ENCODE measurements at places on chromosomes 1 and 21.

DNA sequence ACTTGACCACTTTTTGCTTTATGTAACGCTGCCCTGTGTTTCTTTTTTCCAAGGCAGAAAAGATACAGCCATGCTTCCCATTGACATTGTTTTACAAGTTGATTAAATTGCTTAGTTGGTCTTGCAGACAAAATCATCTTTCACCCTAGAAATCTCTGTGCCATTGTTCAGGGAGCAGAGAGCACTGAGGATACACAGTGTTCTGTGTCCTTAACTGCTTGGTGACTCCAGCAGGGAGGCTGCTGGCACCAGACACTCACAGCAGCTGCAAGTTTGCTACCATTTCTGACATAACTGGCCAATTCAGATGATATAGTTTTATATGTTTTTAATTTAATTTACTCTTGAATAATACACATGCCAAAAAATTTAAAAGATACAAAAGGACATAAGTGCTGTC lies 118.7 kb downstream of the RGS2 start:
- no peak for DNase-seq

DNA sequence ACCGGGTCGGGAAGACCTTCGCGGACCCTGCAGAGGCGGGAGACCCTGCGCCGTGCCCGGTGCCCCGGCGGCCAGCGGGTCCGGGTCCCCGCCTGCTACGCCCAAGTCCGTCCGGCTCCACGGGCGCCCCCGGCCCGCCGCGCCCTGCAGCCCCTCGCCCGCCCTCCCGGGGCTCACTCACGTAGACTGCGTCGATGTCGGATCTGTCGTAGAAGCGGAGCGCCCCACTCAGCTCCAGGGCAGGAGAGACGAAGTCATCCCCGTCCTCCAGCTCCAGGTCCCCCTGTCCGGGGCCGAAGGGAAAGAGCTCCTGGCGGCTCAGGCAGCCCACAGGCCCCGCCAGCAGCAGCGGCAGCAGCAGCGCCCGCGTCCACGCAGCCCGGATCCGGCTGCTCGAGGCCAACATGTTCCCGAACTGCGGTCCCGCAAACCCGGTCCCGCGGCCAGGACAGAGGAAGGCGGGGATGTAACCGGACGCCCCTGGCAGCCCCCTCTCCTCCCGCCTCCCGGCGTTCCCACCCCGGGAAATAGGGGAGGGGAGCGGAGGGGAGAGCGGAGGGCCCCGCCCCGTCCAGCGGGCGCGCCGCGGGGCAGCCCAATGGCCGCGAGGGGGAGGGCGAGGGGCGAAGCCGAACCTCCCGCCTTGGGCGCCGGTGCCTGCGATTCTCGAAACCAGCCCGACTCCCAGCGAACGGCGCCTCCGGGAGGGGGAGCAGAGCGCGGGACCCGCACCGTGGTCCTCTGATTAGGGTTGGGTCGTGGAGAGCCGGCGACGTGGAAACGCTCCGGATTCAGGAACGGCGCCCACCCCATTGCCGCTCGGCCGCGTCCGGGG lies at the start of gene NID1:
Gene NID1, minus strand, starts transcription at position 417 of the 835 bp plus-strand sequence. Its CDS starts 11 bp downstream, at position 406.
- no peak for DNase-seq

DNA sequence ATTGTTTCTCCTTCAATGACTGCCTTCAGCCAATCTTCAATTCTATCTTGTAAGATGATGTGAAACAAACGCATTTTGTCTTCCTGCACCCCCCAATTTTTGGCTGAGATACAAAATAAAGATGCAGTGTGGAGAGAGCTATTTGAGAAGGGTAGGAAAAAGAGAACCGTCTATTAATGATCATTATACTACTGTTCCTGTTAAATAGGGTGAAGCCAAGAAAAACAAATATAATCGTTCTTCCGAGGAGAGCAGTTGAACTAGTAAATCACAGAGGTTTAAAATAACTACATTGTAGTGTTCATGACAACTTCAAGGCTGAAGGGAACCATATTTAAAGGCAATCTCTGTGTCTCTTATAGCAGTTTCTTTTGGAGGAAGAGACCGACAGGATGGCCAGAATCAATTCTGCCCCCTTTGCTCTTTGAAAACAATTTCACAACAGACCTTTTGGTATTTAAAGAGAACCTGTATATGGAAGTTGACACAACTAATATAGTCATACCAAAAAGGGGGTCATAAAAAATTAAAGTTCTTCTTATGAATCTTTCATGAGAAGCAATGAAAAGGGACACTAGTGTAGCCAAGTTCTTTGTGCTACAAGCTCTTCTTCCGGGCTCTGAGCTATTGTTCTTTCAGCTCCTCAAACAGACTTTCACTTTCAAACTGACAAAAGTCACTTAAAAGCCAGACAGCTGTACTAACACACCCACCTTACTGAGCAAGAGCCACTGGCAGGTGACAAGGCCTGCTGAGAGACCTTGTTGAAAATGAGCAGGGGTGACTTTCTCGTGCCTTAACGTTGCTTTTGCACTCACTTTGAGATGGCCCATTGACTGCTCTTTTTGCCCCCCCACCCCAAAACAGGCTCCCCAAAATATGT lies 30.9 kb downstream of the PROX1 start:
- DNase-seq: peak; percentile 71

- no peak for DNase-seq
These were observed 27.7 kb downstream of the IL12RB2 start for GRCh38 chr1:67335411-67335810.

- no peak for DNase-seq
These were observed 24.7 kb downstream of the ZNF684 start for GRCh38 chr1:40556121-40556520.

DNA sequence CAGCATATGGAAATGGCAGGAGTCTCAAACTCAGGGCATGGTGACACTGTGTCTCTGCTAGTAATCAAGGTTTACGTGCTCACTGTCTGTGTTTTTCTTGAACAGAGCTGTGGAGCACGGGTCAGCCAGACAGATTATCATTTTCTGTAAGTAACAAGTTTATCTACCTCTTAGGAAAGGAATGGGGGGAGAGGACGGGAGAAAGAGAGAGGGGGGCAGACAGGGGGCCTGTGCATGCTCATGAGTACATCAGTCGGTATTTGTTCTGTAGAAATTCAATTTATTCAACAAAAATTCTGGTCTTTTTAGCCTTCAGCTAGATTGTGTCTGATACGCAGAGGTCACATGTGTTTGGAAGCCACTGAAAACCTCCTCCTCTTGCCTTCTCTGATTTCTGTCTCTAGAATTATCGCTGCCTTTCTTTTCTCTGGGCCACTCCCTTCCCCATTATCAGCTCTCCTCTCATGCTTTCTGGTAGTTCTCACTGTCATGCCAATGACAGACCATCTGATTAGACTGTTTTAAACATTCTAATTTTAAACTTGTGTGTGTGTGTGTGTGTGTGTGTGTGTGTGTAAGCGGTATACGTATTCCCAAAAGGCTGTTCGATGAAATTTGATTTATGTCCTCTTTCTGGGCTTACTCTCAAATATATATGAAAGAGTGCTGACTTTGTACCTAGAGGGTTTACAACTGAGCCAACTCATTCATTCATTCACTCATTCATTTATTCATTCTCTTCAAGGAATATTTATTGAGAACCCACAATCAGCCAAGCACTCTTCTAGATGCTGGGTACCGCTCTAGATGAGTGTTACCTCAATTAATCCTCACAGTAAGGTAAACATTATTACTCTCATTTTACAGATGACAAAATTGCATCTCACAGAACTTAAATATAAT lies 636.9 kb downstream of the KIF26B start:
- DNase-seq: no peak

DNA sequence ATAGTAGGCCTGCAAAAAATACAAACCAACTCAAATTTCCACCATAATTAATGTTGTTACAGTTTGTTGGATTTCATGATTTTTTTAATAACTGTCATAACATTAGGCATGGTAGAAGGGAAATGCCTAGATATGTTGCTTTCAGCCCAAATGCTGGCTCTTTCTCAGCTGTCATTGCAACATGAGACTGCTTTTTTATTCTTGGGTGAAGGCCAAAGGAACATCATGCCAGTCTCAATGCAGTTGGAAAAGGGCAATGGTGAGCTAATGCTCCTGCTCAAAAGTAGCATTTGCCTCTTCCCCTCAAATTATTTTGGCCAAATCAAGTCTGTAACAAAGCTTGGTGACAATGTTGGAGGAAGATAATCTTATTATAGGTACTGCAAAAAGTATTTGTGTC lies 877.7 kb upstream of the PRMT6 start:
- DNase-seq: no peak

DNA sequence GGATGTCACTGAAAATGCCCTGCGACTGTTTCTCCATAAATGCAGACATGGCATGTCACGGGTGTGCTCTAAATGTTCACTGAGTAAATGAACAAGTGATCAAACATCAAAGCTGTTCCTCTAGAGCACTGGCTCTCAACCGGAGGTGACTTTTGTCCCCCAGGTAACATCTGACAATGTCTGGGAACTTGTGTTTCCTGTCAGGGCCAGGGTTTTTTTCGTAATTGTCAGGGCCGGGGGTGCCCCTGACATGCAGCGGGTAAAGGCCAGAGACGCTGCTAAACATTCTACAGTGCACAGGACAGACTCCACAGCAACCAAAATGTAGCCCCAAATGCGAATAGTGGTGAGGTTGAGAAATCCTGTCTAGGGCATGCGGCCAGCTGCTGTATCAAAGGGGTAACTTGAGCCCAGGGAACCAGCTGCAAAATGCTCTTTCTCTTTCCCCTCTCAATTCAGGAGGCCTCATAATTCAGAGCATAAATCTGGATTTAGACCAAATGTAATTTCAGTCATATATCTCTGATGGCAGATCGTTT lies 2.0 kb downstream of the ALDH4A1 start:
- DNase-seq: no peak

DNA sequence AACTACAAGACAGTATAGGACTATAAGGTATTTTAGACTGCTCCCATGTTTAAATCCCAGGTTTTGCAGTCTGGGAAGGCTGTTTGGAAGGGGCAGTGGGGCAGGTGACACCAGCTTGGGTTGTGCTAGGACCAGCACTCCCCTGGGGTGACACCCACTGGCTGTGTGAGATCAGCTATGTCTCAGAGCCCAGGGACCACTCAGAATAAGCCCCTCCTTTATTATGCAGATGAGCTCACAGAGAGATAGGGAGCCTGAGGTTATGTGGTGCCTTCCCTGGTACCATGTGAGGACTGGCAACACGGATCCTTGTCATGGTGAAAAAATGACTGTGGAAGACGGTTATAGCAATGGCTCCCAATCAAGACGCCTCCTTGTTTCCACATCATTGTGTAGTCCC lies 71.0 kb downstream of the NENF start:
- no peak for DNase-seq

GRCh38 chr1:6854166-6854565 lies 68.9 kb downstream of the CAMTA1 start:
- no peak for DNase-seq
